ENCODE measurements at places on chromosomes 16 and 17. TPM values are rescaled to one million over a fixed set of nuclear protein-coding genes. Genes with fewer than 3 reads are reported as not detected.
A peak's percentile ranks its signal among the peaks of the same experiment; 100 is the strongest.

The CCL8 gene
- not detected for total RNA-seq

The TBC1D3D gene
- total RNA-seq: 6.4 TPM

The TMEM186 gene
- 14.5 TPM for total RNA-seq

The GH2 gene
- total RNA-seq: not detected

The RNF112 gene
- total RNA-seq: 0.55 TPM

The CCDC78 gene
- 1.8 TPM for total RNA-seq

The FAAP100 gene
- total RNA-seq: 30.4 TPM

The AXIN1 gene
- total RNA-seq: 20.0 TPM

The PPP1R27 gene
- total RNA-seq: not detected

The SOX8 gene
- 1.6 TPM for total RNA-seq

The UTP18 gene
- 74.0 TPM for total RNA-seq

The BCO1 gene
- total RNA-seq: not detected

- H3K27me3 ChIP-seq: peaks cover 5% of the 10 kb centered on the region
- H3K36me3 ChIP-seq: no peaks in the 10 kb centered on the region
- H3K4me1 ChIP-seq: no peaks in the 10 kb centered on the region
- H3K4me3 ChIP-seq: no peak overlapping the region
- DNase-seq: no peak
- H3K27ac ChIP-seq: no peak overlapping the region
Observed at GRCh38 chr16:54780266-54780665, 150.4 kb upstream of the IRX5 start.

DNA sequence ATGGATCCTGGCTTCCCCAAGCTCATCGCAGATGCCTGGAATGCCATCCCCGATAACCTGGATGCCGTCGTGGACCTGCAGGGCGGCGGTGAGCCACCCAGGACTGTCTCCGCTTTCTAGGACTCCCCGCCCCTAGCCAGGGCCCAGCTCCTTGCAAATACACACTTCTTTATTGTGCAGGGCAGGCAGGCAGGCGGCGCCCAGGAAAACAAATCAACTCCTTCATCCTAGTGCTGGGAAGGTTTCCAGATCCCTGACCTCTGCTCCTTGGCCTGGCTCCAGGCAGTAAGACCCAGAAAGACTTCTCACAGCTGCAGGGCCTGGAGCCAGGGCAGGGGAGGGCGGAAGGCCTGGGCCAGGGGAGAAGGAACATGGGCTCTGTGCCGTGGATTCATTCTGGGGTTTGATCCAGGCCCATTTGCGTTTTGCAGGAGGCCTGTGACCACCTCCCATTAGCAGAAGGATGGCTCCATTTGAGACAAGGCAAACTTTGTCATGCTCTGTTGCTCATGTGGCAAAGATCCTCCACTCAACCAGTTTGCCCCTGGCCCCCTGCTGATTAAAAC, 6.0 kb upstream of the LPCAT2 start:
- peaks cover 17% of the 10 kb centered on the region for H3K4me1 ChIP-seq
- DNase-seq: no peak

- H3K4me1 ChIP-seq: no peaks in the 10 kb centered on the region
- H3K27me3 ChIP-seq: no peaks in the 10 kb centered on the region
- no peak for DNase-seq
Observed at GRCh38 chr17:70313086-70313852, 143.9 kb downstream of the KCNJ2 start.

- peaks cover 21% of the 10 kb centered on the region for H3K4me1 ChIP-seq
- H3K27ac ChIP-seq: no peak overlapping the region
- H3K36me3 ChIP-seq: peaks cover 5% of the 10 kb centered on the region
- no peak for DNase-seq
- H3K4me3 ChIP-seq: no peak overlapping the region
- no peaks in the 10 kb centered on the region for H3K27me3 ChIP-seq
Observed at GRCh38 chr17:74218436-74218835, 5.1 kb downstream of the TTYH2 start.

DNA sequence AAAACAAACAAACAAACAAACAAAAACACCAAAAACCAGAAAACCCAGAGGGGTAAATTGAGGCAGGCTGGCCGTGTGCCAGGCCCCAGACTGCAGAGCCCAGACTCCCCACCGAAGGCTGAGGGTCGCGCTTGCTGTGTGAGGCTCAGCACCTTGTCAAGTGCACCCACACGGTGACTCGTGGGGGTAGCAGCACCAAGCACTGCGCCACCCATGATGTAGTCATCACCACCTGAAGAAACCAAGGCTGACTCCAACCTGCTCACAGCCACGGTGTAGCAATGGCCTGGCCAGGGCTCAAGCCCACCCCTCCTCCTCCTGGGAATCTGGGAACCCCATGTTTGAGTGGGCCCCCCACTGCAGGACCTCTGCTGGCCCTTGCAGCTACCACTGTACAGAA, 11.9 kb downstream of the MCRIP1 start:
- peak; percentile 39 for DNase-seq
- H3K4me1 ChIP-seq: no peaks in the 10 kb centered on the region
- H3K36me3 ChIP-seq: no peaks in the 10 kb centered on the region
- no peak overlapping the region for H3K4me3 ChIP-seq

DNA sequence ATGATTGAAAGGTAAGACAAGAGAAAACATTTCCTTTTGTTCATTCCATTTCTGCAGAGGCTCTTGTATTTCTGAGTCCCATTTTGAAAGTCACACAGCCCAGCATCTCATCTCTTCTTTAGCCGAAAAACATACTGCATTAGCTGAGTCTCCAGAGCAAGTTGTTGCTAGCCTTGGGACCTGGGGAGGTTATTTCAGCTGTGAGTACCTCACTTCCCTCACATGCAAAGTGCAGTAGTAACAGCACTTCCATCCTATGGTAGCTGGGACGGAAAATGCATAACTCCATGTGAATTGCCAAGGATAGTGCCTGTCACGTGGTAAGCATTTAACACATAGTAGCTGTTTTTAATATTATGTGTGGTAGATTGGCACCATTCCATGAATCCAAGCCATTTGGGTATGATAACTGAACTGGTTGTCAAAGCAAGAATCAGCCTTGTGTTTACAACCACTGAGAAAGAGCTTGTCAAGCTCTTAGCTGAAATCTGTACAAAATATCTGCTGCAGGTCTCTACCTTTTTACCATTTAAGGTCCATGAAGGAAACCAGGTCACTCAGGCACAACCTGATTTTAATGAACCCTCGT, 345.7 kb downstream of the CDH13 start:
- no peak overlapping the region for H3K27ac ChIP-seq
- H3K36me3 ChIP-seq: no peaks in the 10 kb centered on the region
- no peak for DNase-seq
- H3K4me3 ChIP-seq: no peak overlapping the region

DNA sequence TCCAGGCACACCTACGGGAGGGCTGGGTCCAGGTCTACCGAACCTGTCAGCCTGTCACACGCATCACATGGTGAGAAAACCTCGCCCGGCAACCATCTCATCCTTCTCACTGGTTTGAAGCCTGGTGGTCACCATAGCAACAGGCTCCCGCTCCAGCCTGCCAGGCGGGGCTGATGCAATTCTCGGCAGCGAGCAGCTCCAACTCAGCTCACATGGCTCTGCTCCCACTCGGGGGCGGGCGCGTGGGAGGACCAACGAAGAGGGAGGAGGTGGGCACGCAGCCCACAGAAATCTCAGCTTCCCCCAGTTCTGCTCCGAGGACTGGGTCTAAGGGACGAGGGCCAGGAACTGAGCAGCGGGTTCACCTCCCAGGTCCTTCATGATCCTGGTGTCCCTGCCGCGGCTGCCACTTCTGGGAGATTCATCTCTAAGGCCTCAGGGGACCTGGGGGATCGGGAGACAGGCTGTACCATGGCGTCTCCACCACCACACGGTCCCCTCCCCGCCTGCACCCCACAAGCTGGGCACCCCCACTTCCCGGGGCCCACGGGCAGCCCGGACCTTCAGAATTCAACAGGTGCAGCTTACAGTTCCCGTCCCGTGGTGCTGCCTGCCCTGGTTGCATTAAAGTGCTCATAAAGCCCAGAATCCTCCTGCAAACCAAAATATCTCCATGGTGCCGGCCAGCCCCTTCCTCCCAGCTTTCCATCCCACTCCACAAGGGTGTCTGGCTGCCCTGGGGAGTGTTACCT, 25.8 kb downstream of the ABR start:
- no peaks in the 10 kb centered on the region for H3K27me3 ChIP-seq
- H3K27ac ChIP-seq: no peak overlapping the region
- no peak overlapping the region for H3K4me3 ChIP-seq

DNA sequence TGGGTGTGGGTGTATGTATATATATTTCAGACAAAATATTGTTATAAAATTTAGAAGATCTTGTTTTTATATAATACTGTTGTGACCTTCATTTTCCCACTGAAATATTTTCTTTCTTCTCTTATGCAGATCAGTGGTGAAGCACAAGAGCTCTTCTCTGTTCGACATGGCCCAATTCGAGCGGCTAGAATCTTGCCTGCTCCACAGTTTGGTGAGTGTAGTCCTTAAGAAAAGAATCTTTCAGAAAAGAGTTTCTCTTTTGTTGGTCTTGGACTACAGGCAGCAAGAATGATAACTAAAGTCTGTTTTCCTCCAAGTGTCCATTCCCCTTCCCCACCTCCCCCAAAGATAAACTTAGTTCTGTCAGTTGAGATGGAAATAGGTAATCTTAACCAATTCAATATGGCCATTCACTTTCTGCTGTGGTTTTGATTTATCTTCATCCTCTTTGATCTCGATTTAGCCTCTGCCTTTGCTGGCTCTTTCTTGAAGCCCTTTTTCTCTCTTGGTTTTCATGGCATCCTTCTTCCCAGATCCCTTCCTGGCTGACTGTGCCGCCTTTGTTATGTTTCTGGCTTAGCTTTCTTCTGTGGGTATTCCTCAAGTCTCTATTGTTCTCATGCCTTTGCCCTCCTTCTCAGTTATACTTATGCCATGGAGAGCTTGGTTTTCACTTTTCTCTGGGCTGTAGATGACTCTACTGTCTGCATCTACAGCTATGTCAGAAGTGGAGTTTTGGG, 69.6 kb downstream of the BCAS3 start:
- no peak overlapping the region for H3K27ac ChIP-seq
- peaks cover 10% of the 10 kb centered on the region for H3K36me3 ChIP-seq
- DNase-seq: no peak
- H3K27me3 ChIP-seq: no peaks in the 10 kb centered on the region
- no peak overlapping the region for H3K4me3 ChIP-seq

DNA sequence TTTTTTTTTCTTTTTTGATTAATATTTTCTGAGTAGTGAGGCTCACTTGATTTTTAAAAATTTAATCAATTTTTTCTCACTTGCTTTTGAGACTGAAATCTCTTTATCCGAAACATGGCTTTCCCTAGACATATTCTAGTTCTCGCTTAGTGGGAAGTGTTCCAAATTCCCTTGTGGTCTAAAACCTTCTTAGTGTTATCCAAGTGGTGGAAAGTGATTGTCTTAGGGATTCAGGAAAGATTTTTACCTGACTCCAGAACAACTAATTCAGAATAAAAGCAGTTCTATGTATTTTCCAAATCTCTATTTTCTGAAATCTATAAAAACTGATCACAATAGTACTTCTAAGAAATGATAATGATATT, 178.8 kb downstream of the MAP2K6 start:
- DNase-seq: no peak
- no peak overlapping the region for H3K27ac ChIP-seq
- no peaks in the 10 kb centered on the region for H3K36me3 ChIP-seq
- H3K4me3 ChIP-seq: no peak overlapping the region
- no peaks in the 10 kb centered on the region for H3K27me3 ChIP-seq

DNA sequence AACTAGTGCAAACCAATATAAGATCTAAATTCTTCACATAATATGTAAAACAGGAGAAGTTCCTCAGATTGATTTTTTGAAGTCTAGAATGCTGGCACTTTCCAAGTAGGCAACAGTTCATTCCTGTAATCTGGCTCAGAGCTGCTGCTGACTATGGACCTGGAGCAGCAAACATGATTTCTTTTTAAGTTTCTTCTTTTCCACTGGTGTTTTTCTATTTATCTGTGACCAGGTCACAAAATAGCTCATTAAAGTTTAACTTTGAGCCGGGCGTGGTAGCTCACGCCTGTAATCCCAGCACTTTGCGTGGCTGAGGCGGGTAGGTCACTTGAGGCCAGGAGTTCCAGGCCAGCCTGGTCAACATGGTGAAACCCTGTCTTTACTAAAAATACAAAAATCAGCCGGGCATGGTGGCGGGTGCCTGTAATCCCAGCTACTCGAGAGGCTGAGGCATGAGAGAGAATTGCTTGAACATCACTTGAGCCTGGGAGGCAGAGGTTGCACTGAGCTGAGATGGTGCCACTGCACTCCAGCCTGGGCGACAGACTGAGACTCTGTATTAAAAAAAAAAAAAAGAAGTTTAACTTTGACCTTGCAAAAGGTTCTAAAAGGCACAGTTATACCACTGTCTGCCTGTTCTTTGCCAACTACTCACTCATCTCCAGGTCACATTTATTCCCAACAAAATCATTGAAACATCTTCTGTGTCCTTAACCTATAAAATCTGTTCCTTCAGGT, 29.4 kb upstream of the SLC13A2 start:
- no peak overlapping the region for H3K4me3 ChIP-seq
- H3K27me3 ChIP-seq: peaks cover 8% of the 10 kb centered on the region
- no peak for DNase-seq
- H3K4me1 ChIP-seq: no peaks in the 10 kb centered on the region
- H3K27ac ChIP-seq: no peak overlapping the region

- no peak overlapping the region for H3K4me3 ChIP-seq
- no peaks in the 10 kb centered on the region for H3K4me1 ChIP-seq
- no peaks in the 10 kb centered on the region for H3K27me3 ChIP-seq
Observed at GRCh38 chr16:87647431-87648185, 45.3 kb downstream of the JPH3 start.

GRCh38 chr17:44911133-44912001, 3.9 kb downstream of the GFAP start:
- H3K27me3 ChIP-seq: peaks cover 24% of the 10 kb centered on the region
- H3K36me3 ChIP-seq: no peaks in the 10 kb centered on the region
- peak; percentile 71 for DNase-seq
- no peaks in the 10 kb centered on the region for H3K4me1 ChIP-seq

GRCh38 chr17:61723183-61723582, 132.2 kb upstream of the NACA2 start:
- peaks cover 2% of the 10 kb centered on the region for H3K36me3 ChIP-seq
- H3K27ac ChIP-seq: no peak overlapping the region
- no peak overlapping the region for H3K4me3 ChIP-seq
- H3K4me1 ChIP-seq: no peaks in the 10 kb centered on the region
- no peak for DNase-seq

- H3K36me3 ChIP-seq: no peaks in the 10 kb centered on the region
- DNase-seq: no peak
- no peaks in the 10 kb centered on the region for H3K27me3 ChIP-seq
- peaks cover 27% of the 10 kb centered on the region for H3K4me1 ChIP-seq
- H3K27ac ChIP-seq: no peak overlapping the region
Observed at GRCh38 chr17:35167046-35167445, 19.4 kb downstream of the UNC45B start.

All from activated CD4-positive, alpha-beta T cell treated with anti-CD3 and anti-CD28 coated beads for 36 hours (primary cell).